ENCODE measurements at places on chromosomes 5 and 9. TPM values are rescaled to one million over a fixed set of nuclear protein-coding genes. Genes with fewer than 3 reads are reported as not detected.

- H3K27me3 ChIP-seq = no peaks in the 10 kb centered on the region
- H3K4me3 ChIP-seq = no peak overlapping the region
- no peaks in the 10 kb centered on the region for H3K4me1 ChIP-seq
Observed at GRCh38 chr9:8632493-8632892, 832.9 kb upstream of the DMAC1 start.

DNA sequence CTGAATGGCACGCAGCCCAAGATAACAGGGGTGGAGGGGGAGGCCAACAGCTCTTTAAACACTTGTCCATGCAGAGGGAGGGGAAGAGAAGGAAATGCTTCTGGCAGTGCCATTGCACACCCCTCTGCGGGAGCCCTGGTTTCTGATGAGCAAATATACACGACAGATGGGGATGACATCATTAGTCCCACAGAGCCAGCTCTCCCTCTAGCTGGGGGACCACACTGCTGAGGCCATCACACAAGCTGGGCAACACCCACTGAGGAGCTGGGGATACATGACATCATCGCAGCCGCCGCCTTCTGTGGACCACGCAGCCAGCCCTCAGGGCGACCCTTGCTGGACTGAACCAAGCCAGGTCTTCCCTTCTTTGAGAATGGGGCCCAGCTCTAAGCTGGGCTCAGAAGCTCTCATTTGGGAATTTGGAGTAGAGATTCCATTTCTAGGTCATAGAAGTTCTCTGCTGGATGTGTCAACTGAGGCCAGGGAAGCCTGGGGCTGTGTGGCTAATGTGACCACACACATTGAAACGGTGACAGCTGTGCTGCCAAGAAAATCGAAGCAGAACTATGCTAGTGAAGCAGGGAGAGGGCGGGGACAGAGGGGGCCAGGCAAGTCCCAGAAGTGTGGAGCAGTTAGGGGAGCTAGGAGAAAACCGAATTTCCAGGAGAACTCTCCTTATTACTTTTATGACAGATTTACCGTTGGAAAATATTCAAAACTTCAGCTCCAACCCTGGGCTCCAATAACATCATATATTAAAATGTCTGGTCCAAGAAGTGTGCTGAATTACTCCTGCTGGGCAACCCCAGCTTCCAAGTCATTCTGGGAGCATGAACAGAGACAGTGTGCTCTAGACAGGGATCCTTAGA is 79.5 kb downstream of the PRRT1B start:
- H3K4me3 ChIP-seq = no peak overlapping the region
- DNase-seq = peak; percentile 54
- peaks cover 40% of the 10 kb centered on the region for H3K4me1 ChIP-seq
- H3K36me3 ChIP-seq = peaks cover 79% of the 10 kb centered on the region
- no peak overlapping the region for H3K27ac ChIP-seq

DNA sequence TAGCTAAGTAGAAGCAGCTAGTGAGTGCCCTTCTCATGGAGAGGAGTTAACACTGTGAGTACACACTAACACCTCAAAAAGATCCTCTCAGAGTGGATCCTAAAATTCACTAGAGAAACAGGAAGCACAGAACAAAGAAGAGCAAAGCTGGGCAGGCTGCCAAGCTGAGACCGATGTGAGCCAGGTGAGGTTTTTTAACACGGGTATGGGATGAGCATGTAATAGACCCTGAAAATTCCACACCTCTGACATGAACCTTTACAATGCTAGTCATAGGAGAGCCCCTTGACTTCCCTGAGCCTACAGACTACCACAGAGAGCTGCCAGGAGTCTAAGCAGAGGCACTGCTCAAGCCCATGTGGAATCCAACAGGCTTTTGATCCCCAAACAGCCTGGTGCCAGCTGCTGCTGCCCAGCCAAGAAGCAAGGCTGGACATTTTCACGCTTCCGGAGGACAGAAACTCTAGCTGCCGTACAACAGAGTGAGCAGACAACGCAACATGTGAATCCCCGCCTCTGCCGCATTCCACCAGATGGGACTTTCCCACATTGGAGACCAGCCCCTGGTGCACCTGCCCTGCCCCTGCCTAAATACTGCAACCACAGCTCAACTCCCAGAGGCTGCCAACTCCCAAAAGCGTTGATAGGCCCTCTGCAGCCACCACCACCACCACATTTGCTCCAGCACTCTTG is 280.8 kb downstream of the CDH10 start:
- H3K27me3 ChIP-seq = no peaks in the 10 kb centered on the region
- no peak for DNase-seq
- H3K4me1 ChIP-seq = peaks cover 3% of the 10 kb centered on the region
- H3K4me3 ChIP-seq = no peak overlapping the region
- no peaks in the 10 kb centered on the region for H3K36me3 ChIP-seq
- H3K27ac ChIP-seq = no peak overlapping the region

- no peak for DNase-seq
- no peaks in the 10 kb centered on the region for H3K4me1 ChIP-seq
- no peaks in the 10 kb centered on the region for H3K27me3 ChIP-seq
- no peaks in the 10 kb centered on the region for H3K36me3 ChIP-seq
Observed at GRCh38 chr5:40570408-40571129, 109.1 kb upstream of the PTGER4 start.

GRCh38 chr9:6428940-6429889 is 16.2 kb downstream of the UHRF2 start:
- H3K27me3 ChIP-seq = no peaks in the 10 kb centered on the region
- H3K4me3 ChIP-seq = no peak overlapping the region
- H3K4me1 ChIP-seq = no peaks in the 10 kb centered on the region
- DNase-seq = no peak
- H3K36me3 ChIP-seq = peaks cover under 1% of the 10 kb centered on the region

DNA sequence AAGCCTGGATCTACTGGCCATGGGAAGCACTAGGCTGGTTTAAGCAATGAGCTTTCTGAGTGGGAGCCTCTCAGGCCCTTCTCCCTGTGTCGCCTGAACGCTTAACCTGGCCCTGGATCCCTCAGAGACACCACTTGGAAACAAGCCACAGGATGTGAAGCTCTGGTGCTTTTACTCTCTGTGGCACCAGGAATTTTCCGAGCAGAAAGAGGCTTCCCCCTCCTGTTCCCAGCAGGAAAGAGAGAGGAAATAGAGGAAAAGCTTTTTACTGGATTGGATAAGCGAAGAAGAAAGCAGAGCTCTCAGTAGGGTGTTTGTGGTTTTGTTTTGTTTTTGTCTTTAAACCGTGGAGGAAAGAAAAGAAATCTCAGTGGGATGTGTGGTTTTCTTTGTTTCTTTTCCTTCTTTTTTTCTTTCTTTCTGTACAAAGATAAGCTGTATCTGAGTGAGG is 34.5 kb downstream of the COL15A1 start:
- H3K27ac ChIP-seq = peak overlapping the region; percentile 11
- DNase-seq = no peak
- H3K36me3 ChIP-seq = no peaks in the 10 kb centered on the region
- no peak overlapping the region for H3K4me3 ChIP-seq

- H3K27me3 ChIP-seq = no peaks in the 10 kb centered on the region
- no peak overlapping the region for H3K27ac ChIP-seq
- H3K4me1 ChIP-seq = peaks cover 8% of the 10 kb centered on the region
- H3K4me3 ChIP-seq = no peak overlapping the region
- DNase-seq = no peak
Observed at GRCh38 chr5:176185133-176185733, 53.0 kb upstream of the SIMC1 start.

- H3K27ac ChIP-seq = no peak overlapping the region
- no peaks in the 10 kb centered on the region for H3K27me3 ChIP-seq
Observed at GRCh38 chr5:17944046-17944445, 309.8 kb downstream of the TAF11L14 start.

- H3K27me3 ChIP-seq = peaks cover 34% of the 10 kb centered on the region
- DNase-seq = no peak
- no peaks in the 10 kb centered on the region for H3K36me3 ChIP-seq
- H3K27ac ChIP-seq = no peak overlapping the region
Observed at GRCh38 chr5:569358-569867, 42.7 kb upstream of the CEP72 start.

The TMEM171 gene
- 0.20 TPM for total RNA-seq

Measured in spinal cord (tissue), 10 donors.